ENCODE measurements at places on chromosomes 7 and 10.

DNA sequence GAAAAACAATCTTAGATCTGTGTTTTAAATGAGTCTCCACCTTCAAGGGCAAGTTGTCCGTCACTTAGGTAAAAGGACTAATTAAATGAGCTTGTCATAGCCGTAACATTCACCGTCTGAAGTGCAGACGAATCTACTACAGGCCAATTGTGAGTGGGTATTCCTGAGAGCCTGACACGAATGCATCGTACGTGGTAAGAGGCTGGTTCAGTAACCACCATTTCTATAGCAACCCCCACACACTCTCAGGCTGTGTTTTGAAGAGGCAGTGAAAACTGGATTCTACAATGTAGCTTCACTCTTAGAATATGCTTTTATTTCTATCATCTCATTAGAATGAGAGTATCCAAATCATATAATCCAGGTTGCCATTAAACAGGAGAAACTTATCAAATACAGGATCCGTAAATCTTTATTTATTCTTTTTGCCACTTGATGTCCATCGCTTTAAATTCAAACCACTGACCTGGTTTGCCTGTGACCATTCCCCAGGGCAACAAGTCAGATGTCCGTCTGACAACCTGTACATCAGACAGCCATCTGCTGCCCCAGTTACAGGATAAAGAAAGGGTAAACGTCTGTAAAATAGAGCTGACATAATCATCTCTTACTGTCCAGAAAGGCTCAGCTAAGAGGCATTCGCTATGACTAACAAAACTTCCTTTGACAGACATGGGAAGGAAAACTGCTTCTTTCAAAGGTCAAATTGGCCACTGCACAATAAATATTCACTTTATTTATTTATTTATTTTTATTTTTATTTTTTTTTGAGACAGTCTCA lies 70.3 kb upstream of the NMT2 start:
- no peak for DNase-seq

DNA sequence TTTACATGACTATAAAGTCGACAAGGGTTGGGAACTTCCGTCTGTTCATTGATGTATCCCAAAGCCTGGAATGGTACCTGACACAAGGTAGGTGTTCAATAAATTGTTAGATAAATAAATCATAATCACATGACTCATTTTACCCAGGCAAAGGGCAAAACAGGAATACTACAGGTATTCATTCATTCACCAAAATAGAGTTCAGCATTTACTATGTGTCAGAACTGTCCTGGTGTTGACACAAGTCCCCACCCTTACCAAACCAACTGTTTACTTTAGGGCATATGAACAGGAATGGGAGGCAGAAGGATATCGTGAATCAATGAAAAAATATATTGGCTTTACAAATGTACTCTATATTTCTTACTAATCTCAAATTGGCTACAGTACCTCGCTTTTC lies 666 bp upstream of the YAE1 start:
- no peak for DNase-seq

DNA sequence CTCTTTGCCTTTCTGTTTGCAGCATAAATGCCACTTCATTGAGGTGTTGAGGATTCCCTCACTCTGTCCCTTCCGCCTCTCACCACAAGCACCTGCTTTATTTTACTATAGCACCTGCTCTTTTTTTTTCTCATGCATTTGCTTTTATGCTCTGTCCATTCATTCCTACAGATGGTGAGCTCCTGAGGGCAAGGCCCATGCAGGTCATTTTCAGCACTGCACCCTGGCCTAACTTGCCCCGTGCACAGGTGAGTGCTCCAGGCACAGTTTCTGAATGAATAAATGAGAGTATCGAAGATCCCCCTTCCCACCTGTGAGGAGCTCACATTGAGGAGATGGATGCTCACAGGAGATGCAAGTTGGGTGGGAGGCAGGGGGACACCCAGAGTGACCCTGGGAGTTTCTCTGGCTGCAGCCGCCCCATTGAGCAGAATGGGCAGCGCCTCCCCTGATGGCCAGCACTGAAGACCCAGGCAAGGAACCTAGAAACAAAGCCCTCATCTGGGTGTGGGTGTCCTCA lies 1.2 kb upstream of the AKR1E2 start:
- DNase-seq: no peak

DNA sequence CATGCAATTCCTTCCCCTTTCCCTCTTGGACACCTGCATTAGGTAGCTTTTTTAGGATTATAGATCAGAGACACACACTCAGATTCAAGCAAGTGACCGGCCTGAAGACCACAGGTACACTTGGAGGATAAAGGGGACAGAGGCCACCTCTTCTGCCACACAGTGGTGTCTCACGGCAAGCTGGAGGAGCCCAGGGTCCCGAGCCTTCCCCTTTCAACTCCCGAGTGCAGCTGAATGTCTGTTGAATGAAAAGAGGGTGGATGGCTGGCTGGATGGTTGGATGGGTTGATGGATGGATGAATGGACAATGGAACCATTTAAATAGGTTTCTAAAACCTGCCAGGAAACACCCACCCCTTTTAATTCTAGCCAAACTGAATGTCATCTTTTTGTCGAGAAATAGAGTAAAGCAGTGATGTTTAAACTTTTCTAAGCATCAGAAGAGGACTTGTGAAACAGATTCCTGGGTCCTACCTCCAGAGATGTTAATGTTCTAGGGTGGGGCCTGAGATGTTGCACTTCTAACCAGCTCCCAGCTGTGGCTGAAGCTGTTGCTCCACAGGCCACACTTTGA lies 49.2 kb upstream of the ZMIZ1 start:
- DNase-seq: no peak

DNA sequence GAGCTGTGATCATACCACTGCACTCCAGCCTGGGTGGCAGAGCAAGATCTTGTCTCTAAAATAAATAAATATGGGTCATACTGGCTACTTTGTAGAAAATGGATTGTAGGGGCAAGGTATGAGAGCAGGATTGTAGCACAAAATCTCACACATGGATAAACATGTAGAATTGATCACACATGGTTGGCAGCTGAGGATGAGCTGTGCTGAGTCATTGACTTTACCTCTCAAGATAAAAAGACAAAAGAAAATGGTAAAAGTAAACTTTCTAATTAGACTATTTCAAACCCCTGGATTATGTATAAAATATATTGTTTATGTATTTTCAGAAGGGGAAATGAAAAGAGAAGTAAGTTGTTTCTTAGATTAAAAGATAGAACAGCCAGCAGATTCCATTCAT lies 69.3 kb downstream of the APBB1IP start:
- no peak for DNase-seq

GRCh38 chr10:60086421-60086820 lies 180.1 kb upstream of the CCDC6 start:
- no peak for DNase-seq

- DNase-seq: no peak
These were observed 511.1 kb upstream of the C7orf33 start for GRCh38 chr7:148079206-148080080.
